Pancreas (tissue), 10 donors: ENCODE measurements at places on chromosomes 16 and 17.

DNA sequence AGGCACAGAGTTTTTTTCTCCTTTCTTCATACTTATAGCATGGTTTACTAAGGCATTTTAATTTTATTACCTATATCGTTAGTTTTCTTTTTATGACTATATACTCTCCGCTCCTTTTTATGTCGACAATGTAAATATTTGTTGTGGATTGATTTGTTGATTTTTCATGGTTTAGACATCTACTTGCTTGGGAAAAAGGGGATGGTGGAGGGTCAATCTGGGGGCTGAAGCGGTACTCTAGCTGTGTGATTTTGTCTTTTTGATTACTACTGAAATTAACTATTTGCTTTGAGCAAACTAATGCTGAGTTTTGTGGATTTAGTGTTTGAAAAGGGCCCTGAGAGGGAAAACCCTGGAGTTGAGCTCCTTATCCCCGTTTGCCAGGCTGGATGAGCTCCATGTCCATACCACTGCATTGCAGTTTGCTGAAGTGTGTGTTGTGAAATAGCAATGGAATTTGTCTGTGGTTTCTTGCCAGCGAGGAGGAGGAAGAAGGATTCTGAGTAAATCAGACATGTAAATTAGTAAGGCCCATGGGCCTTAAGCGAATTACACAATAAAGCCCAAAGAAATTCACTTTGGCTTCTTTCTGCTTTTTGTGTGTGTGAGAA is 72.0 kb downstream of the FTO start:
- peaks cover 74% of the 10 kb centered on the region for H3K4me1 ChIP-seq
- no peak overlapping the region for H3K27ac ChIP-seq
- DNase-seq, result peak; percentile 20
- H3K27me3 ChIP-seq, result no peaks in the 10 kb centered on the region

DNA sequence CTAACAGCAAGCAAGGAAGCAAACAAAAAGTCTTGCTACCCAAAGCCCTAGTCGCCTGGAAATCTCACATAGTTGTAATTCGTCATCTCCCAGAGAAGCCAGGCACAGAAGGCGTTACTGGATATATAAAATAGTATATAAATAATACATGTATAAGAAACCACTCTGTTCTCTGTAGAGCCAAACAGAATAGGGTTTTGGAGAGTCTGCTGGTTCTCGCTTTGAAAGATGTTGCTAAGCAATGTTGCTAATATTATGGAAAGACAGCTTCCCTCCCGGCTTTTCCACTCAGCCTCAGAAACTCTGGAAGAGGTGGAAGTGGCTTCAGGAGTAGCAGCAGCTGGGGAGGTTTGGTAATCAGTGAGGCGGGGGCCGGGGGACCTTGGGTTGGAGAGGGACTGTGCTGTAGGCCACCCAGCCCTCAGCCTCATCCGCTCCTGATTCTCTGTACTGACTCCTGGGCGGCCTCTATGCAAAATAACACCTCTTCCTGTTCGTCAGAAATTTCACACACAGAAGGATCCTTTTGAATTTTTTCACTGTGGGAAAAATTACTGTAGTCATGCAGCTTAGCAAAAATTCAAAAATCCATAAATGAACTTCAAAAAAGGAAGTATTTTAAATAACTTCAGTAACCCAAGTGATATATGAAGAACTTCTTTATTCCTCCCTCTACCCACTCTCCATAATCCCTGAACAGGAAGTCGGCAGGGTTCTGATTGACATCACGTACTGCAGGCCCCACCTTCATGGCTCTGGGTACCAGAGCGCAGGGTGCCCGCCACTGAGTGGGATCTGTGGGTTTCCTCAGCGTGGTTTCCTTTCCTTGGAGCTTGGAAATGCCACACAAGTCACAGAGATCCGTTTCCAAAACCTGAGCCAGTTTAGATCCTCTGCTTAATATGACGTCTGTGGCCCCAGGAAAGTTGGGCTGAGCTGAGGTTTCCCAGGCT is 51.4 kb downstream of the RAP1GAP2 start:
- H3K4me1 ChIP-seq, result no peaks in the 10 kb centered on the region
- H3K27me3 ChIP-seq, result no peaks in the 10 kb centered on the region
- DNase-seq, result no peak
- H3K4me3 ChIP-seq, result no peak overlapping the region
- no peaks in the 10 kb centered on the region for H3K36me3 ChIP-seq

- no peaks in the 10 kb centered on the region for H3K36me3 ChIP-seq
- H3K4me1 ChIP-seq, result no peaks in the 10 kb centered on the region
- peak overlapping the region; percentile 70 for H3K27ac ChIP-seq
- no peaks in the 10 kb centered on the region for H3K27me3 ChIP-seq
Measured at GRCh38 chr17:50892101-50892776, 26.1 kb upstream of the TOB1 start.

DNA sequence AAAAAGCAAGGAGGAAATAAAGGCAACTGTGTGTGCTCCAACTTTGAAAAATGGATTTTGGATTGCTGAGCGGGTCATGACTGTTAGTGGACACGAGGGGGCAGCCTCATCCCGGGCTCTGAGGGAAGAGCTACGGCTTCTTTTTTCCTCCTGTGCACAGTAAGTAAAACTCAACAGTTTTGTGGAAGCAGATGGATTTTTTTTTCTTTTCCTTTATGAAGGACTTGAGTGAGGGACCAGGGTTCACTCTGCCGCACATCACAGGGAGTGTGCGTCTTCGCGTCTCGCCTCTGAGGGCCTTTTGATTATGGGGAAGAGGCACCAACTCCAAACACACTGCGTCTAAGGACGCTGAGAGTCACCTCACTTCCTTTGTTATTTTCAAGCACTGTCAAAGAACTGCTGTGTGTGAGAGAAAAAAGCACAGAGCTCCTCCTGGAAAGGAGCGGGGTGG is 80.3 kb upstream of the GOT2 start:
- peak; percentile 64 for DNase-seq
- H3K36me3 ChIP-seq, result no peaks in the 10 kb centered on the region
- no peaks in the 10 kb centered on the region for H3K4me1 ChIP-seq
- H3K4me3 ChIP-seq, result no peak overlapping the region
- no peaks in the 10 kb centered on the region for H3K27me3 ChIP-seq
